ENCODE measurements at places on chromosomes 12 and 14.

- DNase-seq: no peak
Measured at GRCh38 chr12:68977909-68978610, 45.1 kb upstream of the CPM start.

- DNase-seq: no peak
Measured at GRCh38 chr14:68520637-68521556, 272.0 kb downstream of the ZFP36L1 start.

- no peak for DNase-seq
Measured at GRCh38 chr14:77659831-77660230, 43.4 kb upstream of the SPTLC2 start.

- DNase-seq: no peak
Measured at GRCh38 chr12:6380141-6381121, 3.5 kb upstream of the LTBR start.

DNA sequence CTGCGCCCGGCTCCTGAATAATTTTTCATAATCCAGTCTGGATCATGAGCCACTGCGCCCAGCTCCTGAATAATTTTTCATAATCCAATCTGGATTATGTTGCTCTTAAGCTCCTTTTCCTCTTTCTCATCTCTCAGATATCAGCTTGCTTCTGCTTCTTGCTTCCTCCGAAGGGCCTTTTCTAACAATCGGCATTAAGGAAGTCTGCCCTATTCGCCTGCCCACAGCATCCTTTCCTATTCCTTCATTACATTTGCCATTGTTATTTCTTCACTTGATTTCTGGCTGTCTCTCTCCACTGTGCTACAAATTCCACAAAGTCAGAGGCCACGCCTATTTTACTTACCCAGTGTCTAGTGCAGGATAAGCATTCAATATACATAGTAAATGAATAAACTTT lies 83.5 kb downstream of the TTC7B start:
- no peak for DNase-seq

- no peak for DNase-seq
Measured at GRCh38 chr14:100532906-100533655, 54.1 kb downstream of the BEGAIN start.

DNA sequence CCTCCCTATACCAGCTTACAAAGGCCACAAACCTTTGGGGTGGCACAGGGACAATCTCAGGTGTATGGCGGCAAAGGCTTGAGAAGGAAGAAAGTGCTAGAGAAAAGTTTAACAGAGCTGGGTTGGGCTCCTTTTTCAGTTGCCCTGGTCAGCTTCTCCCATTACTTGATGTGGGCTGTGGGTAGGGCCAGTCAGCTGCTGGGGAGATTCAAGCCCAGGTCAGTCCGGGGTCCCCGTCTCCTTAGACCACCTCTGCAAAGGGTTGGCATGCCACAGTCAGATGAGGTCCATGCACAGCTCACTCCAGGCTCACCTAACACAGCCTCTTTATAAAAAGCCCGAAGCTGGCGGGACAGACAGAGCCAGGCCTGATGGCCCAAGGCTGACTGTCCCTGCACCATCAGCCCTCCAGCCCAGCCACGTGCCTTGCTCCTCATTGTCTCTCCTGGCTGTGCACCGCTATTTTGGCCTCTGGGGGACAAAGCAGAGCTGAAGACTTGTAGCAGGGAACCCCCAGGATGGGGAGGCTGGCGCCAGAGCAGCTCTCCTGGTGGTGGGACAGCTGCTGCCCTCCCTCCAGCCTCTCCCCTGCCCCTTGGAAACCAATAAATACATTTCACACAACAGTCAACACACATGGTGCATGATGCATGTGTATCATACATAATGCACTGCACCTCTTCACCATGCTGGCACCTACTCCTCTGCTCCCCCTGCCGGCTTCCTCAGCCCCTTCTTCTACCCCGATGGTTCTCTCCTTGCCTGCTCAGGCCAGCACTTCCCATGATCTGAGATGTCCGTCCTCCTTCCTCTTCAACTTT lies 61.7 kb upstream of the DDX11 start:
- DNase-seq: no peak

- no peak for DNase-seq
Measured at GRCh38 chr12:50024805-50025186, 498 bp downstream of the RACGAP1 start.

DNA sequence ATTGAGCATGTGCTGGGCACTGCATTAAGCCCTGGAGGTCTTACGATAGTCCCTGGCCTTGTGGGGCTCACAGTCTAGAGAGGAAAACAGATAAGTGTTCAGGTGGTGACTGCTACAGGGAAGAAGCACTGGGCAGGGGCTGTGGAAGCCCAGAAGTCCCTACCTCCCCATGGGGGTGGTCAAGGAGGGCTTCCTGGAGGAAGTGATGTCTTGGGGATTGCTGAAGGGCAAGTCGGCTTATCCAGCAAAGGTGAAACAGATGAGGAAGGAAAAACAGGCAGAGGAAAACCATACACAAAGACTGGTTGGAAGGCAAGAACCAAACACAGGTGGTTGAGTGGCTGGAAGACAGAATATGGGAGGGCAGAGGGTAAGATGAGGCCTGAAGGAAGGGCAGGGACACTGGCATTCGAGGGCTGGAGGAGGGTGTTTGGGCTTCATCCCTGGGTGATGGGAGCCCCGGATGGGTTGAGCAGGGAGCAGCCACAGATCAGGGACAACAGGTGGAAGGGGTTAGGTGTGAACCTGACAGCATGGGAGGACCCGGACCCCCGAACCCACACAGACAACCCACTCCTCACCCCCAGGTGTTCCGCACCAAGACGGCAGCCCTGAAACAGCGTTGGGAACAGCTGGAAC lies 2.8 kb downstream of the CFAP73 start:
- DNase-seq: no peak

- DNase-seq: no peak
Measured at GRCh38 chr12:96329545-96329944, 70.7 kb downstream of the CDK17 start.

- no peak for DNase-seq
Measured at GRCh38 chr12:53233671-53234121, 1.7 kb upstream of the RARG start.

- DNase-seq: no peak
Measured at GRCh38 chr14:106277503-106277902, 751.1 kb downstream of the TMEM121 start.

DNA sequence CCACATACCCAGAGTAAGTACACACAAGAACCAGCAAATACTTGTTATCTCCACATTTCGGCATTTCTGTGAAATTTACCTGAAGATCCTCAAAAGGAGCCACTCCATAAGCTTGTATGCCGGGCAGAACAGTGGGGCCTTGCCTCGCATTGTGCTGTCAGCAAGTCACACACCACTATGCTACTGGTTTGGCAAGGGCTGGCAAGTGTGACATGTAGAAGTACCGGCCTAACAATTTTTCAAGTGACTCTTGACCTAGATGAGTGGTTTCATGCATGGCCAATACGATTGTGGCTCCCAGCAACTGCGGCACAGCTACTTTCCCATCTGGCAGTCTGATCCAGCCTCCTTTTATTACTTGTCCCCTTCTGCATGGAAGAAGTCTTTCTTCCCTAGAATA lies 69.8 kb downstream of the GAS2L3 start:
- DNase-seq: no peak
